ENCODE measurements at places on chromosomes 11 and 22.

DNA sequence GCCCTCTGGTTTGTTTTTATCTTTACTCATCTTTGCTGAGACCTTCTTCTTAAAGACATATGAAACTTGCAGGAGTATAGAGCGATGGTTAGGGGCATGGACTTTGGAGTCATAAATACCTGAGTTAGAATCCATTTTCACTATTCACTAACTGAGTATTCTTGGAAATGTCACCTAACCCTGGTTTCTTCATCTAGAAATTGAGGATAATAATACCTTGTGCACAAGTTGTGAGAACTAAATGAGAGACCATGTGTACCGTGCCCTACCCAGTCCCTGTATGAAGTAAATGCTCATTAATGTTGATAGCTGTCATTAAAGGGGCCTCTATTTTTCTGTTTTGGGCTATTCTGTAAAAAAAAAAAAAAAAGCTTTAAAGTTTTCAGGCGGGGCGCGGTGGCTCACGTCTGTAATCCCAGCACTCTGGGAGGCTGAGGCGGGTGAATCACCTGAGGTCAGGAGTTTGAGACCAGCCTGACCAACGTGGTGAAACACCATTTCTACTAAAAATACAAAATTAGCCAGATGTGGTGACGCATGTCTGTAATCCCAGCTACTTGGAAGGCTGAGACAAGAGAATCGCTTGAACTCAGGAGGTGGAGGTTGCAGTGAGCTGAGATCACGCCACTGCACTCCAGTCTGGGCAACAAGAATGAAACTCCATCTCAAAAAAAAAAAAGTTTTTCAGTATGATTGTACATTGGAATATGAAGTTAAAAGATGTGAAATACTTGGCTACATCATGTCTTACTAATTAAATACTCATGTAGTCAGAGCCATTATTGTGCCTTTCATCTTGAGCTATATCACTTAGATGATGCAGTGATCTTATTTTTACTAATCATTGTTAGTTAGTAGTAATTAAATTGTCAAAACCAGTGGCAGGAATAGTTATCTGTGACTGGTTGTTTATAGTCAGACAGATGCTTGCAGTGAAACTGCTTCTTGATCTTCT lies 95.0 kb downstream of the AMOTL1 start:
- DNase-seq = no peak

DNA sequence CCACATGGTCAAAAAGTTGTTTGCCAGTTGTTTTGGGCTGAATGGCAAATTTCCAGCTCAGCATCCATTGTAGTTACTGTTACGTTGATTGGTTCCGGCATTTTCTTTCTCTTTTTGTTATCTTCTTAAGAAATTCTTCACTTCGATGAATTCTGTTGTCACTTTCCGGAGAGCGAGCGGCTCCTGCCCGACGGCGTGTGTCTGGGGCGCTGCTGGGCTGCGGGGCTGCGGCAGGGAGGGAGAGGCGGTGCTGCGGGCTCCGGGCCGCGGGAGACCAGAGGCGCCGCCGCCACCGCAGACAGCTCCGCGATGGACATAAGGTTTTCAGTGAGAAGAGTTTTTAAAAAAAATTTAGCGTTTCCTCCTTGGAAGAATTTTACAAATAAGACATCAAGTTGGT lies 117.4 kb downstream of the RRM1 start:
- DNase-seq = no peak

GRCh38 chr11:95716266-95716665 lies 73.3 kb downstream of the FAM76B start:
- DNase-seq = peak; percentile 43

GRCh38 chr11:131885431-131885830 lies 515.0 kb downstream of the NTM start:
- DNase-seq = no peak

DNA sequence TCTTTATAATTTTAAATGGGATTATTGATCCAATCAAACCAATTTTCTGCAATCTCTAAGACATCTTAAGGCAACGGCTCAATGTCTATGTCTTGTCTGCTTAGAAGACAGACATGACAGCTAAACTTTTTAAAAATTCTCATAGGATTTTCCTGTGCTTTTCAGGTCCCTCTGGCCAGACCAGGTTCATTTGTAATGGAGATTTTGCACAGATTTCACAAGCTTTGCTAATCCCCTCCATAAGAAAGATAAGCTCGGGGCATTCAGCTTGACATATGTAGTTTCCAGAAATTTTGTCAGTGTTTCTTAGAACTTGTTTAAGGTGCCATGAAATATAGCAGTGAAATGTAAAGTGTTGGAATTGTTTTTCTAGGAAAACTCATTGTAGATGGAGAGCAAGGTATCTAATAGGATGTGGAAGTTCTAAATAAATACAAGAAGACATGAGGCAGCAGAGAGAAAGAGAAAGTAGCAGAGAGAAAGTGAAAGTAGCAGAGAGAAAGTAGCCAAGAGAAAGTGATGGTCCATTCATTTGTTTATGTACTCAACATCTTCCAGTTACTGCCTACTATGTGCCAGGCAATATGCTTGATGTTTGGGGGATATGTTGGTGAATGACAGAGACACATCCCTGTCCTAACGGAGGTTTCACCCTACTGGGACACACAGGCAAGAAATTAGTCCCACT lies 219.1 kb upstream of the ARHGAP42 start:
- DNase-seq = no peak

GRCh38 chr11:46381048-46381818 lies at the start of gene MDK:
TSS of gene MDK (plus strand) at chr11:46381669. CDS start at chr11:46382058, 389 bp downstream.
- DNase-seq = no peak

DNA sequence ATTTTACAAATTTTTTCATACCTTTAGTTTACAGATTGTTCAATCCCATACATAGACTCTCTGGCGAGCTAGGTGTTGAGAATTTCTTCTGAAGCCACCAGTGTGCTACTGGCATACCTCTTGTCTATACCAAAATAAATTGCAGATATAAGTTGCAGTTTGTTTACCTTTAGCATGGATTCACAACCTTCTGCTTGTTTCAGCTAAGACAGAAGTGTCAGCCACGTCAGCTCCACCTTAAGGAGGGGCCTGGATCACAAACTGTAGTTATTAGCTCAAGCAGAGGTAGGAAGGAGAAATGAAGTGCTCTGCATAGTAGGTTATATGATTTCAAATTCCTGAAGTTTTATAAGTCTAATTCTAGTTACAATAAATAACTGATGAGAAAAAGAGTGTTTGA lies at the start of gene NXPE4:
Gene NXPE4 (minus strand): TSS at position 216 of the 400 bp plus-strand sequence. CDS start 1,027 bp downstream, outside the sequence.
- no peak for DNase-seq

- DNase-seq = no peak
Observed at GRCh38 chr22:47504962-47505361, 742.5 kb downstream of the TBC1D22A start.

- peak; percentile 95 for DNase-seq
Observed at GRCh38 chr22:44550711-44551491, 52.9 kb upstream of the RTL6 start.

GRCh38 chr22:21582801-21583740 lies 15.6 kb downstream of the UBE2L3 start:
- no peak for DNase-seq

- DNase-seq = peak; percentile 85
Observed at GRCh38 chr22:30301995-30302809, 12.9 kb upstream of the CASTOR1 start.

DNA sequence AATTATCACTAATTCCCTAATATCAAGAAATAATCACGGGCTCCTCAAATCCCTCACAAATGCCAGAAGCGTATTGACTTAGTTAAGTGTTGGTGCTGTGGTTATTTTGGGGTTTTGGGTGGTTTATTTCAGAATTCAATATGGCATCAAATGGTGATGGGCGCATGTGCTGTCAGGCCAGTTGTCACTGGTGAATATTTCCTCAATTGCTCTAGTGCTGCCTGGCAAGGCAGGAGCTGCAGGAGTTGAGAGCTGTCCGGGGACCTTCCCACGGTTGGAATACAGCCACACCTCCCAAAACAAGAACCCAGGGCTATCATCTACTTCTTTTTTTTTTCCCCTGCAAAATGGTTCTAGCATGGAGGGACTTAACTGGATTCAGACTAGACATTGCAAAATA lies 10.3 kb downstream of the IGLL5 start:
- no peak for DNase-seq

DNA sequence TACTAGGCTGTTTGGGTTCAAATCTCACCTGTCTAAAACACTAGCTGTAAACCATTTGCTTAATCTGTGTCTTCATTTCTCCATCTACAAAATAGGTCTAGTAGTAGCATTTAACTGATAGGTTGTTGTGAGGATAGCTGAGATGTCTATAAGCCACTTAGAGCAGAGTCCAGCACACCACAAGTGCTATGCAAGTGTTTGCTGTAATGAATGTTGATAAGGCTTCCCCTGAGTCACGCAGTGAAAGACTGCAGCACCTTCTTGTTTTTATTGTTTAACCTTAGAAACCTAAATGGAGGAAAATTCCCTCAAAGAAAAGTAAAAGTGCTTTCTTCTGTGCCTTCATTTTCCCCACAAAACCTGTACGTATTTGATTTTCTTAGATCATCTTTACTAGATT lies 23.1 kb upstream of the LDHA start:
- DNase-seq = no peak

GRCh38 chr11:70568814-70569617 lies 170.7 kb downstream of the CTTN start:
- no peak for DNase-seq

DNA sequence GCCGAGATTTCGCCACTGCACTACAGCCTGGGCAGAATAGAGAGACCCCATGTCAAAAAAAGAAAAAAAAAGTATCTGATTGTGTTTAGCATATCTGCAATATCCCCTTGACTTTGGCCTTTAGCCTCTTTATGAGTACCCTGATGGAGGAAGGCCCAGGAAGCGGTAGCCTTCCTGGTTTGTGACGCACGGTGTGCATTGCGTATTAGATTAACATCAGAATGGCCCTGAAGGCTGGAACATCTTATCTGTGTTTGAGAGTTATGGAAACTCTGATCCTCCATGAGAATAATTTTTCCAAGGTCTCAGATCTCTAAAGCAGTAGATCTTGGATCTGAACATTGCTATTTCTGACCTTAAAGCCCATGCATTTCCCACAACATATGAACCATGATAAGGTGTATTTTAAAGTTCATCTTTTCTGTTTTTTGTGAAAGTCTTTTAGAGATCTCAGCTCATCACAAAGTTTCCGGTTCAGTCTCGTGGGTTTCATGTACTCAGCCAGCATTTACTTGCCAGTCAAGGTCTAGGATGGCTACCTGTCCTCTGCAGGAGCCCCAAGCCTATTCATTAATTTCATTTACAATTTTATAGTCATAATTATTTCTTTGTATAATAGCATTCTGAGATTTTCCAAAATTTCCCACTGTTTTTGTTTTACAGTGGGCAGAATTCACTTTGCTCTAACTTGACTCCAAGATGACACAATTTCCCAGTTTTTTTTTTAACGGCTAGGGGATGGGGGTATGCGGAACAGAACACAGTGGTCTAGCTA lies 605 bp upstream of the FDX1 start:
- no peak for DNase-seq

- peak; percentile 13 for DNase-seq
Observed at GRCh38 chr11:70415642-70416395, 17.5 kb downstream of the CTTN start.

- DNase-seq = no peak
Observed at GRCh38 chr22:37672206-37672919, 3.1 kb upstream of the LGALS1 start.

DNA sequence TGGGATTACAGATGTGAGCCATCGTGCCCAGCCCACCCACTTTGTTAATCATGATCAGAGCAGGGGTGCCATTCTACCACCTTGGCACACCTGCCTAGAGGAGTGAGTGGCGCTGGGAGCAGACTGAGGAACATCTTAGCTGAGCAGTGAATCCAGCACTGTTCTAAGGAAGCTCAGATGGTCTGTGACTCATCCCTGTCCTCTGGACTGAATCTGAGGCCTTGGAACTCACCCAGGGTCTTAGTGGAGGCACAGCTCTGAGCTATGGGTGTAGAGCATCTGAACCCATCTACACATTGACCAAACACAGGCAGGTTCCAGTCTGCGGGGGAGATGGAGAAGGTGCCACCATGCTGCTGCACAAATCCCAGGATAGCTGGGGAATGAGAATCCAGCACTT lies 14.9 kb downstream of the PGAP2 start:
- DNase-seq = peak; percentile 76

GRCh38 chr11:59271247-59271755 lies 58.6 kb upstream of the MPEG1 start:
- no peak for DNase-seq

Data from fibroblast of the aortic adventitia (primary cell).